ENCODE measurements at places on chromosomes 4 and X.

GRCh38 chr4:182925298-182925757, 8.1 kb upstream of the DCTD start:
- peak; percentile 42 for DNase-seq

DNA sequence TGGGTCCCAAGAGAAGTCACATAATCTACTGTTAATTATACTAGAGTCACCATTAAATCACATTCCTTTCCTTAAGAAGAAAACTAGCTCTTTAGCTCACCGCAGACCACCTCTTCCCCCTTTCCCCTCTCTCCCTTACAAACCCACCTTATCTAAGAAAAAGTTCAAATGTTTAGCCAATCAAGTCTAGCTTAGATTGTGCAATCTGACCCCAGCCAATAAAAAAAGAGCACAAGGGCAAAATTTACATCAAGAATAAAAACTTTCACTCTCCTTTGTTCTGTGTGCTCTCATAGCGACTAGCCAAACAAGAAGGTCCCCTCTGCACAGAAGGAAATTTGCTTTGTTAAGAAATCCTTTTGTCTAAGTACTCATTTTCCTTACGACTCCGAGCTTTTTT, 76.3 kb downstream of the TMEM156 start:
- no peak for DNase-seq

- DNase-seq: peak; percentile 9
Observed at GRCh38 chrX:19954335-19955096, 36.3 kb downstream of the BCLAF3 start.

GRCh38 chr4:83558059-83558653, 22.2 kb downstream of the GPAT3 start:
- no peak for DNase-seq

DNA sequence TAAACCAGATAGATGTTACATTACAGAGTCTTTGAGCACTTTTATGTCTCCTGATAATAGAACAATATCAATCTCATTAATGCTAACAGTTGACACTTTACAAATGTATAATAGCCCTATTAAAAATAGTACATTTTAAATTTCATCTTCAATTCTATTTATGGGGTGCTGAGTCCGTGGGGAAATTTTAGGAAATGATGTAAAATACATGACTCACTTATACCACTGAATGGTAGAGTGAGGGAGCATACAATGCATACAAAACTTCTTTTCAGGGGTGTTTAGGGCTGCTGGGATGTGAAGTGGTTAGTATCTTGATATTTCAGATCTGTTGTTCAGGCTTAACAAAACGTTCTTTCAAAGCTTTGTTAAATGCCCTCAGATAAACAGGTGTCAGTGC, 696.2 kb downstream of the TRAM1L1 start:
- no peak for DNase-seq

DNA sequence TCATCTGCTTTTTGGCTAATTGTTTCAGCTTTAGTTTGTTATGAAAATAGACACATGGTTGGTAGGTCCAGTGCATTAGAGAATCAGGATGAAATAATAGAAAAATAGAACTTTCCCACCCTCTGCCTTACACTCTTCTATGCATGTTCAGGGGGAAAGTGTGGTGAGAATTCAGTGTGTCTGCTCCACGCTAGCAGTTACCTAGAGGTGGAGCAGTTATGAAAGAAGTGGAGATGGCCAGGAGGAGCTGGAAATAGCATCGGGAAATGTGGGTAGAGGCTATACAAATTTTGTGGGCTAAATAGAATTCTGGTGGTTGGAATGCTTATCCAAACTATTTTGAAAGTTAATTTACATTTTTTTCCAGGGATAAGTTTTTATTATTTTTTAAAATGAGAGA, 91.4 kb upstream of the MAD2L1 start:
- DNase-seq: no peak

GRCh38 chrX:121642415-121642814, 595.0 kb downstream of the GLUD2 start:
- DNase-seq: peak; percentile 42

DNA sequence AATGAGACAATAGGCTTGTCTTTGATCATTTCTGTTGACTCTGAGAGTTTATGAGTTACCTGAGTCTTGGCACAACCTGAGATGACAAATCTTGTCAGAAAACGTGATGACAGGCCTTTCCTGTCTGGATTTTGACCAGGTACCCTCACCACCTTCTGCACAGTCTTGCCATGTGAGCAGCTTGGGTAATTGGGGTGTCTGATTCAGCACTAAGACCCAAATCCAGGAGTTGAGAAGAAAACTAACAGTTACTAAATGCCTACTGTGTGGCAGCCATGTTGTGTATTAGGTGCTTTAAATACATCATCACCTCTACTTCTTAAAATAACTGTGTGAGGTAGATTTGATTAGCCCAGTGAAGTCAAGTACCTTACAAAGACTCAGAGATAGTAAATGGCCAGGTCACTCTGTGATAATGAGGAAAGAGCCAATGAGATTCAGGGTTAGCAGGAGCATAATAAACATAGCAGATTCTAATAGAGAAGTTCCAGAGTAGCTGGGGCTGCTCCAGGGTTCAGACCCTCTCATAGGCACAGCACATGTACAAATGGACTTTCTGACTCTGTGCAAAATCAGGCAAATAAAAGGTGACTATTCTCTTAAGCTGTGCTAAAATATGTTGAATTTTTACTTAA, 2.8 kb downstream of the EREG start:
- no peak for DNase-seq

- no peak for DNase-seq
Observed at GRCh38 chrX:130108647-130109428, 1.5 kb downstream of the ELF4 start.

- no peak for DNase-seq
Observed at GRCh38 chrX:64570204-64570603, 175.0 kb upstream of the MTMR8 start.

DNA sequence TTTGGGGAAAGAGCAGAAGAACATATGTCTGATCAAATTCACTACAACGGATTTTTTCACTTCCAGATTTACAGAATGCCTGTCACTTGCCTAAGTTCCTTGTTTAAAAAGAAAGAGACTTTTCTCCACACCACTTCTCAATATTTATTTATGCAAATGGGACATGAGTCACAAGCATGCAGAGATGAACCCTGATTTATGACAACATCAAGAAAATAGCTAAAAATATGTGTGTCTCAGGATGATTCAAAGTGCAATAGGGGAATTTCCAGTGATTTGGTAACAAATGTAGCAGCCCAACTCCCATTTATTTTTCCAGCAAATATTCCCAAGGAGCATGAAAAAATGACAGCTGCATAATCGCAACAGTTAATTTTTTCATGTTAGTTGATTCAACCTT, 180.4 kb upstream of the FAT1 start:
- DNase-seq: peak; percentile 63

- DNase-seq: no peak
Observed at GRCh38 chr4:29970626-29971025, 749.5 kb upstream of the PCDH7 start.

- DNase-seq: no peak
Observed at GRCh38 chr4:113293043-113293560, 243.6 kb downstream of the ANK2 start.

DNA sequence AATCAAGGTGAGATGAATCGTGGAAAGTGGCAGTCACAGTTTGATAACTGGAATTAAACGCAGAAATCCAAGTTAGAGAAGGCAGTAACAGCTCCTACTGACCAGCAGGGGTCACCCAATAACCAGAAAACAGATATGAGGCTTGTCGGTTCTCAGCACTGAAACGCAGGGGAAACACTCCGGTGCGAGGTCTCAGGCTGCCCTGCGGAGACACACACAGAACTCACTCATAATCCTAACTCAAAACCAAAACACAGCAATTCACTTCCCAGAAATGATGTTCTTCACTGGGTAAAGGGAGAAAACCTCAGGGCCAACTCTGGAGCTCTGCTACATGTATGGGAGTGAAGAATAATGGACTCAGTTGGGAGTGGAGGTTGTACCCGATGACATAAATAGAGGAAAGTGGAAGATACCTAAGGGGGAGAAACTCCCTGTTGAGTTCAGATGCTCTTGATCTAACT, 384.4 kb downstream of the RAPGEF2 start:
- peak; percentile 55 for DNase-seq

DNA sequence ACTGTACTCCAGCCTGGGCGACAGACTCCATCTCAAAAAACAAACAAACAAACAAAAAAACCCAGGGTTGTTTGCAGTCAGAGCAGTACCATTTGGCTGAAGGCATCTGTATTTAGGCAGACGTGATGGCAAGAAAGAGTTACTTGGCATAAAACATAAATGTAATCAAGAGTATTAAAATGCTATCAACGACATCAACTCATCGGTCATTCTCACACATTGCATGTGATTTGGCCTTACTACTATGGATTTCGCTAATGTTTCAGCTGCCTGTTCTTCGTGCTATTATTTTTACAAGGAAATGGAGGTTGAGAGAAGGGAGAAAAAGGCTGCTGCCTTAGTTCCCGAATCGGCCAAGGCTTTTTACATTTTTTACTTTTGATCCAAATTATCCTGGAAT, 15.5 kb upstream of the SMARCA5 start:
- DNase-seq: no peak

GRCh38 chr4:75834095-75834771, 68.0 kb downstream of the PPEF2 start:
- DNase-seq: no peak

- DNase-seq: no peak
Observed at GRCh38 chr4:100569196-100569595, 51.4 kb upstream of the EMCN start.

- DNase-seq: no peak
Observed at GRCh38 chrX:136656361-136656964, 8.5 kb downstream of the CD40LG start.

Data from fibroblast of skin of left biceps (primary cell).